ENCODE measurements at places on chromosomes 12 and 14.

GRCh38 chr12:94525951-94526350 is 66.3 kb upstream of the CEP83 start:
- DNase-seq = no peak

DNA sequence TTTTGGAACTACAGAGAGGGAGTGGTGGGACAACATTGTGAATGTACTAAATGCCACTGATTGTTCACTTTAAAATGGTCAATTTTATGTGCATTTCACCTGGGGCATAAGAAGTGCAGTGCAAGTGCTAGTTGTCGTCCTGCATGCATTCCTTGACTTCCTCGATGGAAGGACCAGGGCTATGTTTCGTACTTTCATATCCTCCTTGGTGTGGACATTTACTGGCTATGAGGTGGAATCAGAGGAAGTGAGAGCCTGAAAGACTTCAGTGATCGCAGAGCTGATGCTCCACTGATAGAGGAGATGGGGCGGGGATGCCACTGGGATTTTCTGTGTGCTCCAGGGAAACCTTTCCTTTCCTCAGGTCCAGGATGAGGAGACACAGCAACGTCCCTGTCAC is 54.1 kb upstream of the DDX11 start:
- no peak for DNase-seq

GRCh38 chr12:92608151-92609091 is 94.4 kb upstream of the PLEKHG7 start:
- no peak for DNase-seq

DNA sequence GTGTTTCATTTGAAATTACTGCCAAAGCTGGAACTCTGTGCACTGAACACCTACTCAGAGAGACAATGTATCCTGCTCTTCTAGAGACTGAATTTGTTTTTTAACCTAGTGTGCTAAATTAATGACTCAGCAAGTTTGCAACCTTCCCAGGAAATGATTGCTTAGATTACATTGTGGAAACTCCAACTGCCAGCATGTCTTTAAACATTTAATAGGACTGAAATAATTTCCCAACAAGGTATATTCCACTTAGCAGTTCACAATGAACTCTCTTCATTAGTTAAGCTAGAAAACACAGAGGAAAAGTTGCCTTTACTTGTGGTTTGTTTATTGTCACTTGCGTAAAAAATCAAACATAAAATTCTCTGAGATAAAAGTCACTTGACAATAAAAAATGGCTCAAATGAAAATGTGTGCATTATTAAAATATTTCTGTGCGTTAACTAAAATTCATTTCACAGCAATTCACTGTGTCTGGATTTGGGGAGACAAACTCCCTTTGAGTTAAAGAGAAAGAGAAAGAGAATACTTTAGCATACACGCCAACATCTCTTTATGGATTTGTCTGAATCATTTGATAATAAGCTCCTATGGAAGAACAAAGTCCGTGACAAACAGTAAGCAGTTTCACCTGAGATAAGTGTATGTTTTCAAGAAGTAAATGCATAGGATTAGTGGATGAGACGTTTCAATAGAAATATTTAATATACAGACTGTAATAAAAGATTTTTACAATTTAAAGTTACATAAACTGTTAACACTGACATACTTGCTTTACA is 284.0 kb downstream of the PRKD1 start:
- DNase-seq = no peak

DNA sequence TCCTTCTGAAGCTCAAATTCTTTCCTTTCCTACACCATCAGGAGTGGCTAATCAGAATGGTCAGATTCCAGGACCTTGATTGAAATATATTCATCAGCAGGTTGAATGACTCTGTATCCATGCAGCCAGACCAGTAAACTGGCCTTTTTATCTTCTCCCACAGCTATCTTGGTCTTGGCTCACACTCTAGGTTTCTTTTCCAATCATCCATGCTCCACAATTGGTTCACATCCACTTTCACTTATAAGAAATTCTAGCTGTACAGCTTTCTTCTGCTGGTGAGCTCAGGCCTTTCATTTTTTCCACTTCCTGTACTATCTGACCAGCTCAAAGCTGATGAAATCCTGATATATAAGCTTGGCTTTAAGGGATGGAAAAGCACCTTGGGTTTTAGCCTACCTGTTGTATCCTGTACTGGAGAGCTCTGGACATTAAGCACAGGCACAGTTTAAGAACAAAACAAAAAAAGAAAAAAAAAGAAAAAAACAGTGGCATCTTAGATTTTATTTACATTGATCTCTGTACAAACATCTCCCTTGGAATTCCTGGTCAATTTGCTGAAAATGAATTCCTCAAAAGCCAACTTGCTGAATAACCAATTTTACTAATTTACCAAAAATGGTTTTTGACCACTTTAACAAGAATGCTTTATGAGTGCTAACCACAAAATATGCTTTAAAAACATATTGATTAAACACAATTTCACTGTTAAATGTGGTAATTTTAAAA is 91.6 kb upstream of the PAWR start:
- peak; percentile 45 for DNase-seq

- no peak for DNase-seq
These were observed 47.7 kb upstream of the MBIP start for GRCh38 chr14:36367985-36368774.

DNA sequence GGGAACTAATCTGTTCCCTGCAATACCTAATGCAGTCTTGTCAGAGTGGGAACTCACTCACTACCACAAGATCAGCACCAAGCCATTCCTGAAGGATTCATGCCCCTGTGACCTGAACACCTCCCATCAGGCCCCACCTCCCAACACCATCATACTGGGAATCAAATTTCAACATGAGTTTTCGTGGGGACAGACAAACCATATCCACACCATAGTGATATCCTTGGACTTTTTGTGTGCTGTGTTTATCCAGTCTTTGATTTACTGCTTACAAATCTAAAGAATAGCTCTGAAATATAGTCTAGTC is 243.5 kb downstream of the FBXL14 start:
- DNase-seq = no peak

DNA sequence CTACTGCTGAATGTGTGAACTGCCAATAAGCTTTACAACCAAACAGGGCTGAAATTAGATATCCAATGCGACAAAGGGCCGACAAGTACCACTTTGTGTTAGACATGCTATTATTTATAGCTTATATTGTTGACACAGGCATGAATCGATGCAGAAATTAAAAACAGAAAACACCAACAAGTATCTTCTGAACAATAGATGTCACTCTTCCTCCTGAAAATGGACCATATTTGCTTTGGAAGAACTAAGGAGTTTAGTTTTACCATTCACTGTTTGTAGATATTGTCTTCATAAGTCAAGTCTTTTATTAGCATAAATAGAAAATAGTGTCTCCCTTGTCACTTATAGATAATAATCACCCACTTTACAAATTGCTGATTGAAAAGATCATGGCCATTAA is 86.5 kb downstream of the LRIG3 start:
- DNase-seq = no peak

GRCh38 chr12:89393551-89394121 is 41.3 kb upstream of the DUSP6 start:
- DNase-seq = no peak

DNA sequence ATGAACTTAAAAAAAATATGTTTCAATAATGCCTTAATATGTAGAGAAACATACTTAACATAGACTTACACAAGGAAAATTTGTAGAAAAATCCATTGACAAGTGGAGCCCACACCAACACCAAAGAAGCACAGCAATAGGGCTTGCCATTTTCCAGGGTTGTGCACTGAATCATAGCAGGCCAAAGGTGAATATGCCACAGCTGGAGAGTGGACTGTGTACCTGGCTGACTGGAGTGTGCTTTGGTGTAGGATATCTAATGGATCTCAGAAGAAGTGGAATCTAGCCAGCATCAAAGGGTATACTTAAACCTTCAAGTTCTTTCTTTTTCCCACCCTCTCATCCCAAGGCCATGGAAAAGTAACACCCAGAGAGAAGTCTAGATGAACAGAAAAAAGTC is 4.8 kb downstream of the RPL10L start:
- no peak for DNase-seq

DNA sequence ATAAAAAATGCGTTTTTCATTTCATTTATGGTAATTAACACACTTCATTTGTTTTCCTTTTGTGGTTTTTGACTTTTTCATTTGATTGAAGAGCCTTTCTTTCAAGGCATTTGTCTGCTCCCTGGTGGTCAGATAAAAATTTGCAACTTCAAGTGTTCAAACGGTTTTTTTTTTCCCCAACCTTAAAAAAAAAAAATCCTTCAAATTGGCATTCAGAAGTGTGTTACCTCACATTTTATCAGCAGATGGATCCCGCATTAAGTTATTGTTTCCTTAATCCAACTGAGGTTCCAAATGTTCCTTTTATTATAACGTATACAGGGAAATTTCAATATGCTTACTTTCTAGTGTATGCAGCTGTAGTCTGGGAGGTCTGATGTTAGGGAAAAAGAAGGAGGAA is 47.2 kb downstream of the MYF5 start:
- peak; percentile 13 for DNase-seq

- DNase-seq = no peak
These were observed 41.8 kb upstream of the CLMN start for GRCh38 chr14:95361373-95362137.

- DNase-seq = no peak
These were observed 126.9 kb upstream of the PDZRN4 start for GRCh38 chr12:41061192-41061591.
